Renal cortical epithelial cell (primary cell): ENCODE measurements at places on chromosomes 7 and 10.

GRCh38 chr7:134710854-134711624 is 64.4 kb downstream of the BPGM start:
- peak; percentile 23 for DNase-seq

DNA sequence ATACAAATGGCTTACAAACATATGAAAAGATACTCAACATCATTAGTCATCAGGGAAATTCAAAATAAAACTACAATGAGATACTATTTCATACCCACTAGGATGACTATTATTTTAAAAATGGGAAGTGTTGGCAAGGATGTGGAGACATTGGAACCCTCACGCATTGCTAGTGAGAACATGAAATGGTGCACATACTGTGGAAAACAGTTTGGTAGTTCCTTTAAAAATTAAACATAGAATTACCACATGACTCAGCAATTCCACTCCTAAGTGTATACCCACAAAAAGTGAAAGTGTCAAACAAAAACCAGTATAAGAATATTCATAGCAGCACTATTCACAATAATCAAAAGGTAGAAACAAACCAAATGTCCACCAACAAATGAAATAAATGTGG is 48.5 kb upstream of the SHTN1 start:
- no peak for DNase-seq

DNA sequence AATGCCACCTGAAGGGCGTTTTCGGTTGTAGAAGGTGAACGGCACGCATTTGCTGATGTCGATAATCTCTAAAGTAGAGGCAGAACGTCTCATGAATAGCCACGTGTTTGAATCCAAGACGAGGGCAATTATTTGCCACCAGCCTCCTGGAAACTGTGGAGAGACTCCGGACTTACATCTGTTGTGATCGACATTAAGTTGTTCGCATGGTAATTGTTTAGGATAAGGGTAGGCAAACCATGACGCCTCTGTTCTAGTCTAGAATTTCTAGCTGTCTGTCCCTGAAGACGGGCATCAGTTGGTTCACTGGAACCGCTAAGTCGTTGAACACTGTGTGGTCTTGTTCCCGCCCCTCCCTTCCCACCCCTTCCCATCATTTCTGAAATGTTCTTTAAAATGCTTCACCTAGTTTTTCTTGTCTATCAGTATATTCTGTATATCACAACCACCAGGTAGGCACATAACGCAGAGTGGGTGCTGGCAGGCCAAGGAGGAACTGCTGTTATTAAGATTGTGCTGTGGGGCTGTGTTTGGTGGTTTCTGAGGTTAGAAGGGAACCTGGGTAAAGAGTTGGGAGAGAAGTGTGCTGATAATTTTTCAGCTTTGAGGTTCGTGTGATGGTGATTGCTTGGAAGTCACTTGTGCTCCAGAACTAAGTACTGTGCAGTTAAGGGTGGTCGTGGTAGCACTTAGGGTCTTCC is 1.2 kb downstream of the UBE3C start:
- DNase-seq: peak; percentile 13

DNA sequence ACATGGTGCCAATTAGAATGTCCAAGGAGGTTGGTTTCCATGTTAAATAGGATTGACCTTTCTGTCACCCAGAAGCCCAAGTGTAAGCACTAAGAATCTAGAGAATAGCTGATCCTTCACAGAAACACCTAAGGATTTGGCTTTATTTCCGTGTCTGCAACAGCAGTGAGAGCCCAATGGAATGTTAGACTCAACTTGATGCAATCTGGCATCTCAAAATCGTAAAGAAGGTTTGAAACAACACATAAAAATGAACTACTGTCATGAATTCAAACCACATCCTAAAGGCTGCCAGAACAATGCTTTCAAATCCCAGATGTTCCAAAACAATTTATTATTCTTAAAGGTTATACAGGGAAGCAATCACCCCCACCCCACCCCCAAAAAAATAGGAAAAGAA is 18.6 kb downstream of the PPP1R3C start:
- no peak for DNase-seq

- DNase-seq: peak; percentile 64
Measured at GRCh38 chr10:91409069-91409868, 875 bp upstream of the HECTD2 start.

GRCh38 chr10:112510384-112510783 is 63.4 kb downstream of the VTI1A start:
- DNase-seq: no peak

- no peak for DNase-seq
Measured at GRCh38 chr10:61211468-61211867, 241.7 kb downstream of the TMEM26 start.

- no peak for DNase-seq
Measured at GRCh38 chr10:96431211-96431970, 72.6 kb upstream of the OPALIN start.

GRCh38 chr7:109901926-109902325 is 1189.0 kb upstream of the LRRN3 start:
- DNase-seq: peak; percentile 9

GRCh38 chr7:90850471-90850870 is 254.3 kb downstream of the CDK14 start:
- DNase-seq: no peak

DNA sequence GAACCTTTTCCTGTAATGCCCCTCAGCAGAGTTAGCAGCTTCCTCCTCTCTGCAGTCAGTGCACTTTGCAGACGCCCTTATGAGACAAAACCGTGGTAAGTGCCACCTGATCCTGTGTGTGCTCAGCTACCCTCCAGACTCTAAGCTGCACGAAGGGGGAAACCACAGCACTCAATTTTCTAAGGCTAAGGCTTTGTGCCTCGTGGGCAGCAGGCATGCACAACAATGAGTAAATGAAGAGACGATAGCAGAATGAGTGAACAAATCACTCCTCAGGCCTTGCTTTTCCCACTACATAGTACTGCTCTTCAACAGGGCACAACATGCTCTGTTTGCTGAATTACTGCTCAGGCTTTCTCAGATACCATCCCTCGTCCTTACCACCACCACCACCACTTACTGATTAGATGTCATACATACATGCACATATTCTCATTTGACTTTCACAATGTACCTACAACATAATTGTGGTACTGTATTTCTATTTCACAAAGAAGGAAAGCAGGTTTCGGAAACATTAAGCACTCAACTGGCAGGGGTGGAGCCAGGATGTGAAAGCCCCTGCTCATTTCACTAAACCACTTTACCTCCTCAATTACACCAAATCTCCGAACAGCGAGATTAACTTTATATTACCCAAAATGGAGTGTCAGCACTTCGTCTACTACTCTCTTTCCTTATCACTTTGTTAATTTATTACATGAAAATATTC is 85.4 kb downstream of the ICA1 start:
- DNase-seq: peak; percentile 22

- no peak for DNase-seq
Measured at GRCh38 chr7:71721742-71722141, 589.8 kb downstream of the GALNT17 start.

DNA sequence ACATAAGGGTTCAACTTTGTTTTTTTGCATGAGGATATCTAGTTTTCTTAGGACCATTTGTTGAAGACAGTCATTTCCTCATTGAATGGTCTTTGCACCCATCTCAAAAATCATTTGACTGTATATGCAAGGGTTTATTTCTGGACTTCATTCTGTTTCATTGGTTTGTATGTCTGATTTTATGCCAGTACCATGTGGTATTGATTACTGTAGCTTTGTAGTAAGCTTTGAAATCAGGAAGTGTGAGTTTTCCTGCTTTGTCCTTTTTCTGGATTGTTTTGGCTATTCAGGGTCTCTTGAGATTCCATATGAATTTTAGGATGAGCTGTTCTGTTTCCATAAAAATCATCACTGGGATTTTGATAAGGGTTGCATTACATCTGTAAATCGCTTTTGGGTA is 63.9 kb downstream of the SND1 start:
- DNase-seq: no peak

DNA sequence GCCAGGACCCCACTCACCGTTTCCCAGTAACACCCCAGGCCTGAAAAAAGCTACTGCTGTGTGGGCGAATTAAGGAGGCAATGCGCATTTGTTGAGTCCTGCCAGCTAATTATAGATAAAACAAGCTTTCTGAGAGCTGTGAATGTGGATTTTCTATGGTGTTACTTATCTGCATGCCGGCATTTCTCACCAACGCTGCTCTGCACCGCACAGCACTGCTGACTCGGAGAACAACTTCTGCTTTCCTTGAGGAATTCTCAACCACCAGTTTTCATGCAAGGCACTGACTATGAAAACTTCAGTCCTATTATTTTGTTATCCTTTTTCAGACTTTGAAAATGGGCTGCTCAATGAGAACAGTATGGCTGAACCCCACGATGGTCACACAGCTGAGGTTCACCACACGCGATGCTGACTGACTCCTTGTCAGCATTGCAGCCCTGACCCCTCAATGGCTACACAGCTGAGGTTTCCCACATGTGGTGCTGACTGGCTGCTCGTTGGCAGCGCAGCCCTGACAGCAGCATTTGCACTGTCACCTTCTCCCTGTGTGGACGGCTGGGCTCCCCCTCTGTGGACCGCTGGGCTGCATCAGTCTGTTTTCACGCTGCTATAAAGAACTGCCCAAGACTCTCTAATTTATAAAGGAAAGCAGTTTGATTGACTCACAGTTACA is 190.6 kb downstream of the DIP2C start:
- no peak for DNase-seq

DNA sequence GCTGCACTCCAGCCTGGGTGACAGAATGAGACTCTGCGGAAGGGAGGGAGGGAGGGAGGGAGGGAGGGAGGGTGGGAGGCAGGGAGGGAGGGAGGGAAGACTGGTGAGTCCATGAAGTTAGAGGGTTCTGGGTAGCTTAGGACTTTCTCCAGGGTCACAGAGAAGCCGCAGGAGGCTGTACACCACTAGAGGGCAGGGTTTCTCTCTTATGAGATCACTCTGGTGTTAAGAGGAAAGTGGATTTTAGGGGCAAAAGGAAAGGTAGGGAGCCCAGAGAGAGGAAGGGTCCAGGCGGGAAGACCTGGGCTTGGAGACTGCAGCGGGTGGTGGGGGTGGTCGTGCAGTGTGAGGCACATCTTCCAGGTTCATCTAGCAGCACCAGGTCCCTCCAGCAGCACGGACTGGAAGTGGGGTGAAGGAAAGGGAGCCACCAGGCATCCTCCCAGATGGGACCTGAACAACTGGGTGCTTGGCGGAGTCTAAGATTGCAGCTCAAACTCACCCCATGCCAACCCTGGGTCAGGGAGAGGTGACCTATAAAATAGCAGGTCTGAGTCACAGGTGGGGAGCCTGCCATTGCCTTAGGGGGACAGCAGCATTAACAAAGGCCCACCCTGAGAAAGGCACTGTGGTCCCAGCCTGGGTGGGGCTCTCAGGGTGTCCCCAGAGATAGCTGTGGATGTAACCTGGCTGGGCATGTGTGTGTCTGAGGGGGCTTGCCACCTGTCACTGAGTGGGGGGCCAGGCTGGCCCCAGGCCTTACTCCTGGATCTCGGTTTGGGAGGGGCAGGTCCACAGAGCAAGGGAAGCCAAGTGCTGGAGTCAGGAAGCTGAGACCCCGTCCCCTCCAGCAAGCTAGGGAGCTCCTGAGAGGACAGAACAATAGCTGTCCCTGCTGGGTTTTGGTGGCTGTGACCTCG is 48.5 kb upstream of the SLC29A3 start:
- DNase-seq: peak; percentile 57

GRCh38 chr7:44309271-44310091 is 15.9 kb downstream of the CAMK2B start:
- DNase-seq: peak; percentile 11

GRCh38 chr10:133276435-133277201 is at the start of gene ADAM8:
Gene ADAM8, minus strand, starts transcription at chr10:133276868. Its CDS starts 51 bp downstream, at chr10:133276817.
- no peak for DNase-seq

GRCh38 chr7:4964506-4964905 is 5.5 kb upstream of the MMD2 start:
- no peak for DNase-seq

DNA sequence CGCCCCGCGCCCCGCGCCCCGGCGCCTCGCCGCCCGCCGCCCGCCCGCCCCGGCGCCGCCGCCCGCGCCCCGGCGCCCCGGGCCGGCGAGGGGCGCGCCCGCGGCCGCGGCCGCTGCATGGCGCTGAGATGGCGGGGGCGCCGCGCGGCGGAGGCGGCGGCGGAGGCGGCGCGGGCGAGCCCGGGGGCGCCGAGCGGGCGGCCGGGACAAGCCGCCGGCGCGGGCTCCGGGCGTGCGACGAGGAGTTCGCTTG is 174 bp downstream of the ADCY1 start:
- no peak for DNase-seq

- no peak for DNase-seq
Measured at GRCh38 chr7:30329716-30330115, 45.3 kb downstream of the ZNRF2 start.

GRCh38 chr10:101762736-101763135 is 13.2 kb downstream of the FGF8 start:
- DNase-seq: no peak

GRCh38 chr10:79947787-79948424 is 999 bp downstream of the SFTPD start:
- no peak for DNase-seq

DNA sequence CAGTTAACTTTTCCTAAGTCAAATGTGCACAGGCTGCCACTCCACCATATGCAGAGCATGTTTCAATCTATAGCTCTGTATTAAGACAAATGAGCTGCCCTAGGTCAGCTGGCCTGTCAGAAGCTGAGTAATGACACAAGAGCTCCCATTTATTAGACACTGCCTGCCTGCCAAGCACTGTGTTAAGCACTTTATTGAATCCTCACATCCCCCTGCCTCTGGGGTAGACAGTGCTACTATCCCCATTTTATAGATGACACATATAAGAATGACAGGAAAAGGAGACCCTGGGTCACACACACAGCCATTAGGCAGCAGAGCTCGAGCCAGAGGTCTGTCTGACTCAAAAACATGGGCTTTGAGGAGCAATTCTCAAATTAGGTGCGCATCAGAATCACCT is 179.8 kb upstream of the PDE1C start:
- no peak for DNase-seq

GRCh38 chr10:54866666-54867065 is 65.6 kb upstream of the PCDH15 start:
- no peak for DNase-seq

GRCh38 chr7:133252506-133252857 is 396 bp upstream of the EXOC4 start:
- no peak for DNase-seq
